Renal cortical epithelial cell (primary cell): ENCODE measurements at places on chromosomes 1 and 21.

DNA sequence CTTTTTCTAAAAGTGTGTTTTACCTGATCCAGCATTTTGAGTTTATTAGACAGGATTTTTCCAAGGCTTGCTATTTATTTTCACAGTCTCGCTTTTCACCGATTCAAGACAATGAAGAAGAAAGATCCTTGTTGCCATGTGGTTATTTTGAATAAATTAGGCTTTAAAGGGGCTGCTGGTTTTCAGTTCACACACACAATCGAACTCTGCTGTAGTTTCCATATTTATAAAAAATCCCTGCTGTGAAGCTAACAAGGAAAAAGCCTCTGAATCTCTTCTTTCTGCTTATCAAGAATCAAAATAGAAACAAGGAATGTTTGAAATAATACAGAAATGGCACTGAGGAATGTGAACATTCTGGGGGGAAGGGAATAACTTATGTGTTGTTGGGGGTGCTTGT, 102.5 kb upstream of the KAZN start:
- no peak for DNase-seq

- DNase-seq: no peak
These were observed 11.3 kb downstream of the SPATA17 start for GRCh38 chr1:217642455-217642854.

- DNase-seq: no peak
These were observed 145.5 kb downstream of the IGSF21 start for GRCh38 chr1:18253093-18253492.

- peak; percentile 69 for DNase-seq
These were observed 14.4 kb upstream of the FNBP1L start for GRCh38 chr1:93433407-93433961.

DNA sequence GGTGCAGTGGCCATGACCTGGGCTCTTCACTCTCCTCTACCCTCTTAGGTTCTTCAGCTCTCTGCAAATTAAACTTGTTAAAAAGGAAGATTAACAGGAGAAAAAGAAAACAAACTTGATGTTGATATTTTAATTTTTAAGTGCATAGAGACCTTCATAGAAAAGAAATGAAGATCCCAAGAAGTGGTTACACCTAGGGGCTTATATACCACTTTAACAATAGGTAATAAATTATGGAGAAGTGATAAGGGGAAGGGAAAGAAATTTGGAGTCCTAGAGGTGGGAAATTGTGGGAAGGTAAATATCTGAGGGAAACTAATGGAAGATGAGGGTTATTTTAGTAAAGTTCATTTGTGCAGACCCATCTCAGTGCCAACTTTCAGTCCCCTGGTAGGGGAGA, 16.5 kb upstream of the TFF3 start:
- DNase-seq: no peak

DNA sequence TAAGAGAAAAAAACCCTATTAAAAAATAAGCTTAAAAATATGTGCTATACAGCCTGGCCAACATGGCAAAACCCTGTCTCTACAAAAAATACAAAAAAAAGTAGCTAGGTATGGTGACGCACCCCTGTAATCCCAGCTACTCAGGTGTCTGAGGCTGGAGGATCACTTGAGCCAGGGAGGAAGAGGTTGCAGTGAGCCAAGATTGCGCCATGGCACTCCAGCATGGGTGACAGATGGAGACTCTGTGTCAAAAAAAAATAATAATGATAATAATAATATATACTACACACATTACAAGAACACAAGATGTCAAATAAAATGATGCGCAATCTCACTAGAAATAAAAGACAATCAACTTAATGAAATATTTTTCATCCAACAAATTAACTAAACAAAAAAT, 22.9 kb downstream of the NRDC start:
- DNase-seq: no peak

- peak; percentile 54 for DNase-seq
These were observed 56.5 kb upstream of the SELENON start for GRCh38 chr1:25743164-25744139.

GRCh38 chr21:27571706-27572105, 604.8 kb upstream of the ADAMTS5 start:
- DNase-seq: peak; percentile 99

- no peak for DNase-seq
These were observed 38.5 kb upstream of the TDRD10 start for GRCh38 chr1:154463512-154463990.

DNA sequence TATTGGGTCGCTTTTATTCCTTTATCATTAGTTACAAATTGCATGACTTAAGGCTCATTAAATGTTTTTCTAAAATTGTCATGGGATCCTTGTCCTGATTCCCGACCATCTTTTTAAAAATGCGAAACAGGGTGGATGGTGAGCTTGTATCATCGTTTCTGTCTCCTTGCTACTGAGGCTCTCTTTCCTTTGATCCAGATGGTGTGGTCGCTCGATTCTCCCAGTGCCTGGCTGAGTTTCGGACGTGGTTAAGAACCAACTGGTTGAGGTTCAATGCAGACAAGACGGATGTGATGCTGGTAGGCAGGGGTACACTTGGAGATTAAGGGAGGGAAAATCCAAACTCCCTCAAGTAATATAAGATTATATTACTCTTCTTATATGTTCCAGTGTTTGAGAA, 1.2 kb downstream of the MIER1 start:
- DNase-seq: no peak
